ENCODE measurements at places on chromosomes 1 and 21.
A peak's percentile ranks its signal among the peaks of the same experiment; 100 is the strongest.

DNA sequence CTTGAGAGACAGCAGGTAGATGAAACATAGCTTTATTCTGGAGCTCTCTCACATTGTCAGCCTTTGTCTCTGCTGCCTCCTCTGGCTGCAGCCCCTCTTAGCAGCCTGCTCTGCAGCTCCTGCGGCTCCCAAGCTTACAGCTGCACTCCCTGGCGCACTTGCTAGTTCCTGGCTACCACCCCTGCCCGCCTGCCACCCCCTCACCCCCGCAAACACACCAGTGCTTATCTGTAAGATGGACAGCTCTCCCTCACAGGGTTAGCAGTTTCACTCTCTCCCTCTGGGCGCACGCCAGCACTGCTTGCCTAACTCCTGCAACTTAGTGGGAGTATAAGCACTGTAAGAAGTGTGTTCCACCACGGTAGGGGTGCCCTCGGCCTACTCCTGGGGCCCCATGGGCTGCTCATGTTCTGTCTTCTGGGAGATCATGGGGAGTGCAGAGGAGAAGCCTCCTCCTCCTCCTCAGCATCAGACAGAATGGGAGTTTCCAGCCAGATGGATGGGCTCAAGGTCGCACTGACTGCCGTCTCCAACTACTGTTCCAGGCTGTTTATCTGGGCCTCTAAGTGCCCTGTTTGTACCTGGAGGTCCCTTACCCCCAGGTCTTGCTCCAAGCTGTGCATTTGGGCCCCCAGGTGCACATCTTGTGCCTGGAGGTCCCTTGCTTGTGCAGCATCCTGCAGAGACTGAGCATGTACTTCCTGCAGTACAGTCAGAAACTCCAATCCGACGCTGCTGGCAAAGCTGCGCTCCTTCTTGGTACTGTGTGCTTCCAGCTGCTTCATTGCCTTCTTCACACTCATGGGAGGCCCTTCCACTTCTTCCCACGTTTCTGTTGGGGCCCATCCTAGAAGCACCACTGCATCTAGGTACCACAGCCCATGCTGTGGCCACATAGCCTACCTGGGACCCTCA, 1388.1 kb downstream of the AMY1C start:
- no peaks in the 10 kb centered on the region for H3K27me3 ChIP-seq
- no peak for DNase-seq

GRCh38 chr1:152348447-152348846, 11.4 kb downstream of the FLG2 start:
- no peak overlapping the region for H3K27ac ChIP-seq
- H3K4me1 ChIP-seq, result no peaks in the 10 kb centered on the region
- H3K4me3 ChIP-seq, result no peak overlapping the region
- H3K36me3 ChIP-seq, result no peaks in the 10 kb centered on the region
- no peak for DNase-seq

- H3K27me3 ChIP-seq, result peaks cover 6% of the 10 kb centered on the region
- H3K4me3 ChIP-seq, result peak overlapping the region; percentile 55
- H3K27ac ChIP-seq, result peak overlapping the region; percentile 98
- H3K4me1 ChIP-seq, result peaks cover 75% of the 10 kb centered on the region
- peaks cover 18% of the 10 kb centered on the region for H3K36me3 ChIP-seq
- DNase-seq, result peak; percentile 90
Measured at GRCh38 chr21:42187976-42188653, 30.8 kb upstream of the ABCG1 start.

DNA sequence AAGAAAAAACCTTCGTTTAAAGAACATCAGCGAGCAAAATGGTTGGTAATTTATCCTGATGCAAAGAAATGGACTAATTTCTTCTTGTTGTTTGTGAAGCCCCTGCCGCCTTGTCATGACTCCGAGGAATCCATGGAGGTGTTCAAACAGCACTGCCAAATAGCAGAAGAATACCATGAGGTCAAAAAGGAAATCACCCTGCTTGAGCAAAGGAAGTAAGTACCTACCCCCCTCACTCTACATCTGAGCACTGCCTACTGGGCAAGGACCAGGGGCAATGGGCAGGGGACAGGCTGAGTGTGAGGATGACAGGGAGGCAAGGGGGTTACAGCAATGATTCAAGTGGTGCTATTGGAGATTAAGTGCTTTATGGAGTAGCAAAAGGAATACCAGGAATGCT, 29.4 kb downstream of the MAP3K7CL start:
- no peak overlapping the region for H3K27ac ChIP-seq
- no peaks in the 10 kb centered on the region for H3K4me1 ChIP-seq
- H3K4me3 ChIP-seq, result no peak overlapping the region
- peaks cover 5% of the 10 kb centered on the region for H3K27me3 ChIP-seq
- H3K36me3 ChIP-seq, result no peaks in the 10 kb centered on the region
- DNase-seq, result no peak

DNA sequence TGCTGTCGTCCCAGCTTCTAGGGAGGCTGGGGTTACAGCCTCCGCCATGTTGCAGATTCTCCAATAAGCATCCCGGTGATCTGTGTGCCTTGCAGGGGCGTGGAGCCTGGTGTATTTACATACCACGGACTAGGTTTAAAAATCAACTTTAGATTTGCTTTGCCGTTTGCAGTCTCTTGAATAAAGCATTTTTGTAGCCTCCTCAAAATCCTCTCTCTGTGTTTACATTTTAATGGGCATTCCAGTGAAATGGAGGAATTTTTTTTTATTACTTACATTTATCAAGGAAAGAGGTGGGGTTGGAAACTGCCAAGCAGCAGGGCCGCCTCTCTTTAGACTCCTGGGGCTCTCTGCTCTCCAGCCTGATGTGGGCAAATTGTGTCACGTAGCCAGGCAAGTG, 437.5 kb upstream of the VAMP3 start:
- H3K27me3 ChIP-seq, result no peaks in the 10 kb centered on the region
- H3K36me3 ChIP-seq, result no peaks in the 10 kb centered on the region
- H3K27ac ChIP-seq, result no peak overlapping the region
- DNase-seq, result no peak
- H3K4me1 ChIP-seq, result no peaks in the 10 kb centered on the region

DNA sequence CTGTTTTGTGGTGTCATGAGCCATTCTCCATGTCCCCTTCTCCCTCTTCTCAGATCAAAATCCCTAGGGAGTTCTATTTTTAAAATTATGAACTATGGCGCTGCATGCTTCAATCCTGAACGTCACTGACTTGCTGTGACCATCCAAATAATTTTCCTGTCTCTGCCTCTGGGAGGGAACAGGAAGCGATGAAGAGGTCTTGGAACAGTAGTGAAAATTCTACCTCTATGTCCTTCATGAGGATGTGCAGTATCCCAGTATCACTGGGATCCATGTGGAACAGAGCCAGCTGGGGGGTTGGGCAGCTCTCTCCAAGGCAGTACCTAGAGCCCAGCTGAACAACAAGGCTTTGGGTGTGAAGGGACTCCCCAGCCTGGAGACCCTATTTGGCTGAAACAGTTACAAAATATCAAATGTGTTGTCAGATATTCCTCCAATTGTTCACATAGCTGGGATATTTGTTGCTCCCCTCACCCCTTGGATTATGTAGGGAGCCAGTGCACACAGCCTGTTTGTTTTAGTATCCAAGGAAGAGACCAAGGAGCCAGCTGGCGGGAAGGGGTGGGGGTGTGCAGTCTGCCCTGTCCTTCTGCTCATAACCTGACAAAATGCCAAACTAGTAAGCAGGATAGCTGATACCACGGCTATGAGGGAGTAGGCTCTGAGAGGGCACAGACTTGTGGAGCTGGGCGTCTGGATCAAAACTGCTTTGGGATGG, 7.6 kb downstream of the DCLRE1B start:
- H3K27ac ChIP-seq, result no peak overlapping the region
- no peak for DNase-seq
- no peak overlapping the region for H3K4me3 ChIP-seq
- peaks cover 42% of the 10 kb centered on the region for H3K36me3 ChIP-seq
- peaks cover 23% of the 10 kb centered on the region for H3K4me1 ChIP-seq

DNA sequence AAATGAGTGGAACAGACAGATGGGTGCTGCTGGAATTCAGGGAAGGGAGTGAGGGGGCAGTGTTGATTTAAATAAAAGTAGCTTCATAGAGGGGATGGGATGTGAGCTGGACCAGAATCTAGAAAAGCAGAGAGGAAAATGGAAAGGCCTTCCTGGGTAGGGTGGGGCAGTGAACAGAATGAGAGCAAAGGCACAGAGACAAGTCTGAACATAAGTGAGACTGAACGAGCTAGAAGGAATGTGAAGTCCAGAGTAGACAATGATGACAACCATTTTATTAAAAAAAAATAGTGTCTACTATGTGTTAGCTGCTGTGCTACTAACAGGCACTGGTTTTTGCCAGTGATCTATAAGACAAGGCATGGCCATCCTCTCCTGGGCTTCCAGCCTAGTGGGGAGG, 36.0 kb downstream of the ELK4 start:
- no peak overlapping the region for H3K4me3 ChIP-seq
- no peak overlapping the region for H3K27ac ChIP-seq
- H3K36me3 ChIP-seq, result peaks cover 33% of the 10 kb centered on the region
- DNase-seq, result no peak
- no peaks in the 10 kb centered on the region for H3K27me3 ChIP-seq

All from activated naive CD4-positive, alpha-beta T cell treated with anti-CD3 and anti-CD28 coated beads, Interleukin-2, amount 10 ng/mL, durations not matched to agents 7 days and 5 days (primary cell).